ENCODE measurements at places on chromosomes 4 and X.

- no peak for DNase-seq
These were observed 65.7 kb upstream of the CAMK2D start for GRCh38 chr4:113827285-113827684.

GRCh38 chr4:121510341-121510874, 129.6 kb upstream of the QRFPR start:
- DNase-seq: no peak

DNA sequence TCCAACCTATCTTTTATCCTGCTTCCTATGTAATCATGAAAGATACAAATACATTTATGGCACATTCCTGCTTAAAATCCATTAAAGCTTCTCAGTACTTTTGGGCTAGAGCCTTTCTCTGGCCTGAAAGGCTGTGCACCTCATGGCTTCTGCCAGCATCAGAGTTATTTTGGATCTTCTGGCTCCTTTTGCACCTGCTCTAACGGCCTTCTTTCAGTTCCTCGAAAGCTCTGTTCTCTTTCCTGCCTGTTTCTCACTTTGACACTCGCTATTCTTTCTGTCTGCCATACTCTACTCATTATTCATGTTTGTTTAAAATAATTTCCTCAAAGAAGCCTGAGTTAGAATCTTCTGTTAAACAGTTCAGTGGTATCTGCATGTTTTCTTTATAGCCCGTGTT, 86.0 kb downstream of the LRP2BP start:
- no peak for DNase-seq

GRCh38 chr4:187354740-187355139, 631.1 kb upstream of the FAT1 start:
- no peak for DNase-seq

GRCh38 chr4:130668859-130669258, 1572.9 kb downstream of the C4orf33 start:
- no peak for DNase-seq

GRCh38 chrX:5748586-5749150, 480.0 kb downstream of the NLGN4X start:
- DNase-seq: no peak

DNA sequence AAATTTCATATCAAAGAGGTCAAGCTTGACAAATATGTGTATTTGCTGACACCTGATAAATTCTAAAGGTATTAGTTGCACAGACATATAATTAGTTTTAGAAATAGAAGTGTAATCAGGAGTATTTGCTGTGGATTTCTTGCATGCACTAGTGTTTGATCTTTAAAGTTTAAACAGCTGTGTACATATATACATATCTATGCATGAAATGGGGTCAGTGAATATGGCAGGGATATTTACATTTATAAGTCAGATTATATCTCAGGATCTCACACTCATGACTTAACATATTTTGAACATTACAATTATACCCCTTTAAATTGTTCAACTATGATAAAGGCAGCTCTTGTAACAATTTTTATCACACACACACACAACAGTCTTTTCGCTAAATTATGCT, 547.4 kb upstream of the ACTRT1 start:
- DNase-seq: no peak

- no peak for DNase-seq
These were observed 16.0 kb downstream of the GAB1 start for GRCh38 chr4:143352720-143353119.

DNA sequence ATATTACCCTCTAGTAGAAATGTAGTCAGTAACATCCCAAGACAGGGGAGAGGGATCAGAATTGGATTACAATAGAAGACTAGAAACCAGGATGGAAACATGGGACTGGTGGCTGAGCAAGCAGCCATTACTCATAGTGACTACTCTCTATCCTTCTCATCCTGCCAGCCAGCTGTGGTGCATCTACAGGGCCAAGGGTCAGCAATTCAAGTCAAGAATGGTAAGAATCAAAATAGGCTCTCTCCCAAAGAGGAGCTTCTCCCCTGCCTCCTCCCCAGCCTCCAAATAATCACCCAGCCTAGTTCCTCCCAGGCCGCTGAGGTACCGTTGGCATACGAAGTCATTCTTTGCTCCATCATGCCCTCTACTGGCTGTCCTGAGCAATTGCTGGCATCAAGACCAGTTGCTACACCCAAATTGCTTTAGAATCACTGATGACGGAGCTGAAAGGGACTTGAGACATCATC, 19.4 kb downstream of the AWAT2 start:
- peak; percentile 71 for DNase-seq

DNA sequence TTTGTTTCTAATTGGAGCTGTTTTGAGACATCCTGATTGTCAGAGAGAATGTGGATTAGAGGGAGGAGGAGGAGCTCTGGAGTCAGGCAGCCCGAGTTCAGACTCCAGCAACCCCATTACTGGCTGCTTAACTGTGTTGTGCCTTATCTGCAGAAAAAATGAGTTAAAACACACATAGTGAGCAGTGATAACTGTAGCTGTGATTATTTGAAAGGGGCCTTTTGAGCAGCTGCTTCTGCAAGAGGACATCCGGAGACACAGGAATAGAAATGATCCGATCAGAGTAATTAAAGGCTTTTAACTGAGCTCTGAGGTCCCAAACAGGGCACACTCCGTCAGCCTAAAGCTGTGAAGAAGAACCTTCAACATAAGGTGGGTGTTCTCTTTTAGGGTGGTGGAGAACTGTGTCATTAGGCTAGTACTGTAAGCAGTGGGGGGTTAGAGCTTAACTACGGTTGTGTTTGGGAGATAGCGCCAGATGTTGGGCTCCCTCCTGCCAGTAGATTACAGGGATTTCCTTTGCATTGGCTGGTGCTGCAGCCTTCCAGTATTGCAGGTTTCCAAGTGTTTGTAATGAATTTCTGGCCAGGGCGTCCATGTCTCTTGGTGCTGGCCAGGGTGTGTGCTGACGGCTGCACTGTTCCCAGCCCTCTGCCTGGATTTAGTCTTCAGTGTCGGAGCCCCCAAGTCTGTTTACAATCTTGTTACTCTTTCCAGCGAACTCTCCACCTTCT, 24.3 kb downstream of the ADD1 start:
- peak; percentile 64 for DNase-seq

DNA sequence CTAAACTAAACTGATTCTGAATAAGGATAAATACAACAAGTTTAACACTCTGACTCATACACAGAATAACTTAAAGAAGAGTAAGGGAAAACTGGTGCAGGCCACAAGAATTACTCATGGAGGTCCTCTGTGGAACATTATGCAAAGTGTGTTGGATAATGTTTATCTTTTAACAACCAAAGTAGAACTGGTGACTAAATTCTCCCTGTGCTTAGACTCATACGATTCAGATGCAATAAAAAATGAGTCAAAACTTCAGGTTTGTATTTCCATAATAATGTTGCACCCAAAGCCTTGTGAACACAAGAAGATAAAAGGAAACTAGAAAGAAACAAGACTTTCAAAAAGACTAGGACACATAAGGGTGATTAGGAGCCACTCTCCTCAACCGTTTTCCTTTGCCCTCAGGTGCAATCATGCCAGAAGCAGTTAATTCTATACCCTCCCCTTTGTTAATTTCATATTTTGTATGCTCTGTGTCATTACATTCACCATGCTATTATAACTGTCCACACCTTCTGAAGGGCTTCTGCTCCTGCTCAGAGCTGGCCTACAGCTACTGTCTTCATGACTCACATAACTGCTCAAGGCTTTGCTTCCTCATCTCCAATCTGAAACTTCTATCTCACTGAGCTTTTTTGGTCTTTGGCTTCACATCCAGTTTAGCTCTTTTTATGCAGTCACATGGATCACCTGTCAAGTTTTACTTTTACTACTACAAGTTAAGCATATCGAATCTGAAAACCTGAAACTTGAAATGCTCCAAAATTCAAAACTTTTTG, 60.2 kb downstream of the KCNIP4 start:
- no peak for DNase-seq

DNA sequence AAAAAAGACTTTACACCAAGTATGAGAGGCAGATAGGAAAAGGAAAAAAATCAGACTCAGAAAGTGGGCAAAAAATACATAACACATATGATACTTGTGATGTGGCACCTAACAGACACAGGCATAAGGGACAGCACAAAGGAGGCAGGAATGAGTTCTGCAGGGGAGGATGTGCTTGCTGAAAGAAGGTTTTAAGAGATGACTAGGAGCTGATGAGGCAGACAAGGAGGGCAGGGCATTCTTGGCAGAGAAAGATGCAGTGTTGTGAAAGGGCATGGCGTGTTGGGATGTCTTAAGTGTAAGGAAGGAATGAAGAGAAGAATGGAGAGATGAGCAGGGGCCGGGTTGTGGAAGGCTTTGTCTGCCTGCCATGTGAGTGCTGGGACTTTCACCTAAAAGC, 49.7 kb upstream of the TMEM154 start:
- DNase-seq: no peak

GRCh38 chrX:141164406-141164805, 12.5 kb downstream of the LDOC1 start:
- no peak for DNase-seq

DNA sequence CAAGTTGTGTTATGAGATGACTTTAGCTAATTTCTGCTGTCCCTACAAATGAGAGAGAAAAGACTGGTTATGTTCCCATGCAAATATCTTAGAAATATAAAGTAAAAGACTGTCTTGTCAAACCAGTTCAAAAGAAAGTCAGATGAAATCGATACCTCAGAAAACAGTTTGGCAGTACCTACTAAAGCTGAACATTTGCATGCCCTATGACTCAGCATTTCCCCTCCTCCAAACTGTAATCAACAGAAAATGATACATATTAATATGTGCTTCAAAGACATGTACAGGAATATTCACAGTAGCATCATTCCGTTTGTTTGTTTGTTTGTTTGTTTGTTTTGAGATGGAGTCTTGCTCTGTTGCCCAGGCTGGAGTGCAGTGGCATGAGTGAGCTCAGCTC, 90.3 kb downstream of the ARX start:
- no peak for DNase-seq

DNA sequence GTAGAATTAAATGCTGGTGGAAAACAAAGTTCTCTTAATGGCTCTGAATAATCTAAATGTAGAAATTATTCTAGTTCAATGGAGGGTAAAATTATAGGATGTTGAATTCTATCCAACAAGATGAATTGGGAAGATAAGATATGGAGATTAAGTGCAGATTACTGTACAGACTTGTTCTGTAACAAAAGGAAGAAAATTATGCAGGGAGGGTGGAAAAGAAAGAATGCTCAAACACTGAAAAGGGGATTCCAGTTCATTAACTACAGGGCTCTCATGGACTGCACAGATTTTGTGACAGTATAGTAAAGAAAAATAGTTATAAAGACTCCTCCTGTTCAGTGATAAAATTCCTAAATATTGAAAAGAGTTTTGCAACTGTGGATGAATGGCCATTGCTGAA, 1794.0 kb upstream of the PCDH7 start:
- no peak for DNase-seq

DNA sequence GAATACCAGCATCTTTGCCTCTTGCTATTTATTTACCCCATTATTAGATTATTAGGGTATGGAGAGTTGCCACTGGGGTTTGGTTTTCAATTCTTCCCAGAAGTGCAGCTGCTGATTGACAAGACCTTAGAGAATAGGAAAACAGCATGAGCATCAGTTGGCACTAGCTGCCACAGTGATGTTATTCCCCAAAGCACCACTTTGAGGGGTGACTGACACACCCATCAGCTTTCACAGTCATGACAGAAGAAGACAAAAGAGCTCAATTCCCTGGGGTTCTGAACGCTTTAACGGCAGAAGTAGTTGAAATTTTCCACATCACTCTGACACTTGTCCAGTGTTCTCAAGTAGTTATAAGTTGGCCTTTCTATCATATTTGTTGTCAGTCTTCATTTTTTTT, 55.0 kb upstream of the NR3C2 start:
- no peak for DNase-seq

- no peak for DNase-seq
These were observed 66.9 kb downstream of the ZNF182 start for GRCh38 chrX:47936940-47937317.

GRCh38 chr4:94581766-94582165, 130.0 kb downstream of the PDLIM5 start:
- DNase-seq: no peak

- no peak for DNase-seq
These were observed 96.3 kb upstream of the TSPAN5 start for GRCh38 chr4:98754736-98755135.

GRCh38 chrX:13023567-13023966, 20.9 kb downstream of the FAM9C start:
- DNase-seq: no peak

DNA sequence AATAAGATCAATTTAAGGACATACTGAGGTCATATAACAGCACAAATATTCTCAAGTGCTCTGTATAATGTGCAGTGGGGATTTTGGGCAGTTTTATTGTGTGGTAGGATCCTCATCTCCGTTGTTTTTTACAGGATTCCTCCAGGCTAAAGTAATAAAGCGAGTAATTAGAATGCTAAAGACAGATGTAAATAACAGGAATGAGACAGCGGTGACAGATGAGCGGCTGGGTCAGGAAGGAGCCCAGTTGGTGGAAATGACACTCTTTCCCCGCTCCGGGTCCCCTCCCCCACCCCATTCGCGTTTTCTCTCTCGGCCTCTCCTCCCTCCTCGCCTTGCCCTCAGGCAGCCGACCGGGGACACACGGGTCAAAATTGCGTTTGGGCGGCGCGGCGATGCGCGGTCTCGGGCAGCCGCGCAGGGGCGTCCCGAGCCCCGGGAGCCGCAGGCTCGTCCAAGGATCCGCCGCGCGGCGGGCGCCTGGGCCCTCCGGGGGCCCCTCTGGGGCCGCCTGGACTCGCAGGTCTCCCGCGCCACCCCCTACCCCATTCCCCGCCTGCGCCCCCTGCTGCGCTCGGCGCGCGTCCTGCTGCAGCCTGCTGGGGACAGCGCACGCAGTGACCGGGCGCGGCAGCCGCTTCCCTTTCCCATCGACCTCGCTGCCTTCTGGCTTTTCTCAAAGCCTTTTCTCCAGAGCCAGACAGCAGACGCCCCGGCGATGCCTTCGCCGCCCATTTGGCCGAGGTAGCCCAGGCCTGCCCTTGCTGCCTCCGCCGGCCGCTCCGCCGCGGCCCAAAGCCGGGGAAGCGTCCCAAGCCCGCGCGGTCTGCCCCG, 16.2 kb downstream of the POU4F2 start:
- DNase-seq: peak; percentile 84

GRCh38 chrX:45888518-45888917, 656.7 kb downstream of the ZNF674 start:
- no peak for DNase-seq

DNA sequence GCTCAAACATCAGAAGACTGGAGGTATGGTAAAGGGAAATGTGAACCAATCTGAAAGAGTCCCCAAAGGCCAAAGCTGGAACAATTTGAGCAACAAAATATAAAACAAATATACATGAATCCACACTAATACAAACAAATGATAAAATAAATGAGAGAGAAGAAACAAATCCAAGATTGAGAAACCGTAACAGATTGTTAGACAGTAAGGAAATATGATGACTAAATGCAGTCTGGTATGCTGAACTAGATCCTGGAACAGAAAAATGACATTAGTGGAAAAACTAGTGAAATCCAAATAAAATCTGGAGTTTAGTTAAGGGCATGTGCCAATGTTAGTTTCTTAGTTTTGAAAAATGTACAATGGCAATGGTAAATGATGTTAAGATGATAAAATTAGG, 15.9 kb downstream of the PPA2 start:
- DNase-seq: no peak

DNA sequence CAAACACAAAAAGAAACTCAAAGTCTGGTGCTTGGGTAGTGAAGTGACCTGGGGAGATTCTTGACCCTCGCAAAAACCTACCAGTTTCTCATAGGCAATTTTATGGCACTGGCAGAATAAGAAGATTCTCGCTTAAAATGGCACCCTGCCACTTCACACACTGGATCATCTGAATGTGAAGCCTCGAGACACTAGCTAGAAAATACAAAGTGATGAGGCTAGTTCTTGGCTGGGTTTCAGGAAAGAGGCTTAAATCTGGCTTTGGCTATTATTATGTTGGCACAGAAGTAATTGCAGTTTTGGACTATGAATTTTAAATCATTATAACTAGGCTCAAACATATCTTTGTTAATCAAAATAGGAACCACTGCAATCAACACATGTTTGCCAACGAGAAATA, 634.7 kb upstream of the BOD1L1 start:
- DNase-seq: no peak

Data from neural progenitor cell (in vitro differentiated cells).